Activated T-cell treated with anti-CD3 and anti-CD28 coated beads, Interleukin-2, amount 50 U/mL, for 4 hours (primary cell): ENCODE measurements at places on chromosomes 12 and 14. TPM values are rescaled to one million over a fixed set of nuclear protein-coding genes. Genes with fewer than 3 reads are reported as not detected.

- no peak for DNase-seq
Observed at GRCh38 chr14:31252865-31253264, 45.3 kb upstream of the HECTD1 start.

DNA sequence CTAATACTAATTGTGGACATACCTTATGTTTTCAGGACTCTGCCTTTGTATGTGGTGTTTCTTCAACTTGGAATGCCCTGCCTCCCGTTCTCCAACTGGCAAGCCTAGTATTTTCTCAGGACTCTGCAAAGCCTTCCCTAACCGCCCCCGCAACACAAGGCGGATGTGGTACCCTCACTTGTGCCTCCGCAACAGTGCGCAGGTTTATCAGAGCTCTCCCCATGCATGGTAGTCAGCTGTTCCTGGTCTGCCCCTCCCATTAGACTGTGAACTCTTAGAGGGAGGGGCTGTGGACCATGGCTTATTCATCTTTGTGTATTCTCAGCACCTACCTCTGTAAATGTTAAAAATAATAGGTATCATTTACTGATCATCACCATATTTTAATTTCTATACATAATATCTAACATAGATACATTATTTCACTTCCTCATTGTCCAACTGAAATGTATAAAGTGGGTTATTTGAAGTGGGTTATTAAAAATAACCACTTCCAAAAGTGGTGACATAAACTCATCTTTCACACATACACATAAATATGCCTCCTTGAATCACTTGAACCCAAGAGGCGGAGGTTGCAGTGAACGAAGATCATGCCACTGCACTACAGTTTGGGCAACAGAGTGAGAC, 9.0 kb downstream of the LPAR5 start:
- no peak for DNase-seq

DNA sequence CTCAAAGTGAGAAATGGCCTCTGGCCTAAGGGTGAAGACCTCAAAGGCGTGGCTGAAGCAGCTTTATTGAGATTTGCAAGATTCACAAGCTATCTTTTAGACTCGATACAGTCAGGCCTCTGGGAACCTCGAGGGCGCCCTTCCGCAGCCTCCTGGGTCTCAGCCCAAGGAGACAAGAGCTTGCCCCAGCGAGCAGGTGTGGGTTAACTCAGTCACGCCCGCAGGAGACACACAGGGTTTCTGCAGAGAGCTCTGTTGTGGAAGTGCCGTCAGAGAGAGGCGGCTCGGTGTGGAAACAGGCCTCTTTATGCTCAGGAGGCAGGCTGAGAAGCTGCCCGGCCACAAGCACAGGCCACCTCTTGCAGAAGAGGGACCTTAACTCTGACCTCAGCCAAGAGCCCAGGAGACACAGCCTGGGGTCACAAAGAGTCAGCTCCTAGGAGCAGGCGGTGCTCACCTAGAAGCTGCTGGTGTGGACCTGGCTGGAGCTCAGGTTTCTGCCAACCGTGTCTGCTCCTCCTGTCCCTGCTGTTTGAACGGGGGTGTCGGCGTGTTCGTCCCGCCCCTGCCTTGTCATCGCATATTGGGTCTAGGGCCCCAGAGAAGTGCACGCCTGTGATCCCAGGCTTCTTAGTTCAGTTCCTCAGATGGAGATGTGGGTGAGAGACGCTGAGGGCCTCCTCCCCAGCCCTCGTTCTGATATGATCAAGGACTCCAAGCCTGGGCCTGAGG, 42.1 kb upstream of the FBRSL1 start:
- no peak for DNase-seq

GRCh38 chr14:94998685-94999084, 158.6 kb downstream of the DICER1 start:
- no peak for DNase-seq

DNA sequence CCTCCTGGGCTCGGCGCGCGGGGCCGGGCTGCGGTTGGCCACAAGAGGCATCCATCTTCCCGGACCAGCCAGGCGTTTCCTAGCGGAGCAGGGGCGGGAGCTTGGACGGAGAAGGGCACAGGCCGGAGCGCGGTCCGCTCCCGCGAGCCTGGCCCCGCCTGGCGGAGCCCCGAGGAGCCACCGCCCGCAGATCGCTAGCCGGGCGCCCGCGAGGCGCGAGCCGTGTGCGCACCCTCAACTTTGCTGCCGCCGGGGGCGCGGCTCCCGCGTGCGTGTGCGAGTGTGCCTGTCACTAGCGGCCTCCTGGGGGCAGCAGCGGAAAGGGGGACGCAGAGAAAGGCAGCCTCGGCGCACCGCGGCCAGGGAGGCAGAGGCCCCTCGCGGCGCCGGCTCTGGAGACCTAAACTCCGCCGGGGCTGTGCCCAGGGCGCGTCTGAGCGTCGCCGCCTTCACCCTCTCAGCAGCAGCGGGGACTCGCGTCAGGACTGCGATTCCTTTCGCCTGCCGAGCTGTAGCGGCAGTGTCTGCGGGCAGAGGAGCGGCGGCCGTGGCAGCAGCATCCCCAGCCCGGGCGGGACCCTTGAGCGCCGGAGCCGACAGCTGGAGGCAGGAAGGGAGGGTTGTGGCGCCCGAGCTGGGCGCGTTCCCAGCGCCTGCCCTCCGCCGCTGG, 644 bp upstream of the SRGAP1 start:
- peak; percentile 68 for DNase-seq

GRCh38 chr14:70069186-70069585, 119.6 kb downstream of the SLC8A3 start:
- DNase-seq: no peak

- DNase-seq: no peak
Observed at GRCh38 chr14:20472536-20473169, 3.4 kb downstream of the PNP start.

GRCh38 chr12:110561471-110562201, 21.5 kb downstream of the PPTC7 start:
- no peak for DNase-seq

Gene ZNF740
- 41.5 TPM for total RNA-seq

Gene SMOC1
- not detected for total RNA-seq

Gene NGB
- not detected for total RNA-seq

Gene PRB2
- total RNA-seq: not detected

Gene TAS2R8
- total RNA-seq: not detected

Gene CCDC88C
- 50.3 TPM for total RNA-seq

Gene MAGOHB
- total RNA-seq: 104 TPM
